Kidney epithelial cell (primary cell): ENCODE measurements at places on chromosomes 16 and 17.

GRCh38 chr17:21357281-21357680, 18.9 kb upstream of the KCNJ12 start:
- DNase-seq, result no peak

- no peak for DNase-seq
These were observed 672 bp upstream of the ALKBH5 start for GRCh38 chr17:18182978-18183333.

DNA sequence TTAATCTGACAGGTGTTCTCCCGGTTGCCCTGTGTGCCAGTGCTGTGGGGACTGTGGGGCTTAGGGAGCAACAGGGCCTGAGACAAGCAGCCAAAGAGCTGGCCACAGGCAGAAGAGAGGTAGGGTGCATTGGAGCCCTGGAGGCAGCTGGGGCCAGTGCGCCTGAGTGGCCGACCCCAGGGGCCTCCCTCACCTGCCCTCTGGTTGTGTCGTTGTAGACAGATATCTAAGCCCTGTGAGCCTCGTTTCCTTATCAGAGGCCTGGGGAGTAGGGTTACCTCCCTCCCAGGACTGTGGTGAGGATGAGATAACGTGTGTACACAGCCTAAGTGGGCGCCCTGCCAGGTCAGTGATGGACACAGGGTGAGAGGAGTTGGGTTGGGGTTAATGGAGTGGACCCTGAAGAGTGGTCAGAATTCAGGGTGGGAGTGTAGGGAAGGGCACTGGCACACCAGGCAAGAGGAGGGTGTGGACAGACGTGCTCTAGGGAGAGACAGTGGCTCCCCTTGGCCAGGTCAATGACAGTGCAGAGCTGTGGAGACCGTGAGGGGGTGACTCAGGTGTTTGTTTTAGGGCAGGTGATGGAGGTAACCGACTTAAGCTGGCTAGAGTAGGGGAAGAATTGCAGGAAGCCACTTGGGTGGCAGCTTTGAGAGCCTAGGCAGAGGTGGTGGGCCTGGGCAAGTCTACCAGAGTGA, 3.4 kb downstream of the NARF start:
- no peak for DNase-seq

DNA sequence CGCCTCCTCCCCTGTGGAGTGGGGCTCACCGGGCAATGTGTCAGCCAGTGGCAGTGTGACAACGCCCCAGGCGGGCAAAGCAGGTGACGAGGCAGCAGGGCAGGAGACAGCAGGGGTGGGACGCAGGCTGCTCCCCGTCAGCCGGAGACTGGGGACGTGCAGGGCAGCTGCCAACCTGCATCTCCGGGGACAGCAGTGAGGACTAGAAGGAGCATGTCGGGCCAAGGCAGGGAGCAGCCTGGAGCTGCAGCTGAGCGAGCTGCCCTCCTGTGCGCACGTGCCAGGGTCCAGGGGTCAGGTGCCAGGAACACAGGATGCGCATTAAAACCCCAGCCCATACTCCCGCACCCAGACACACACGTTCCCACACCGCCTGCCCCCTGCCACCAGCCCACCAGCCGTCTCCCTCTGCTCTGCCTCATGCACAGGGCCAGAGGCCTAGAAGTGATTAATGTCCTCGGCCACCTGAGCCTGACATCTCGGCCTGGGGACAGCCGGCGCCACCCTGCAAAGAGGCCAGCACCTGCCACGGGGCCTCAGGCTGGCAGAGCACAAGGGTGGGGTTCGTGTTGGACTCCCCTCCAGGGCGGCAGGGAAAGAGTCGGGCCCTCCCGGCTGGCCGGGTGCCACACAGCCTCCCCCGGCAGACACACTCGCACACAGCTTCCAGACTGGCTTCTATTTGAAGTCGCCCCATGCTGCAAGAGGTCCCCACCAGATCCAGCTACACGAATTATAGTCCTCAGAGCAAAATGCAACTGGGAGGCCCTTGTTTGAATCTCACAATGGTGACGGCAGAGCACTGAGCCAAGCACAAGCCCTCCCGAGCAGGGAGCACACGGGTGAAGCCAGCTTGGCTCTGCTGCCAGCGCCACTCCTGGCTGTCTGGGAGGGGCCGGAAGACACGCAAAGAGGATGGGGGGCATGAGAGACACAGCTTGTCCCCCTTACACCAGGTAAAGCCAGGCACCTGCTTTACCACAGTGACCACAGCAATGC, 90.4 kb downstream of the RBFOX3 start:
- DNase-seq, result no peak

DNA sequence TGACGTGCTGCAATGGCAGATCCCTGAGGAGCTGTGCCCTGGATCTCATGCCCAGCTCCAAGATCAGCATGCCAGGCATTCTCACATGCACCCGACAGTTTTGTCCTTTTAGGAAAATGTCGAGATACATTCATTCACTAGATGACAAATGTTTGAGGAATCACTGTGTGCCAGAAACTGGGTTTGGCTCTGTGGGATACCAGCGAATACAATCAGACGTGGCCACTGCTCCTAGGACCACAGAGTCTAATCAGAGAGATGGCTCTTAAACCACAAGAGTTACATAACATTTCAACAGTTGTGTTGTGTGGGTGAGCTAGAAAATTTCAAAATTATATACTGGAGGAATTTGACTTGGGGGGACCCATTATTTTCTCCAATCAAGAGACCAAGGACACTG, 579.7 kb downstream of the CDH13 start:
- no peak for DNase-seq

GRCh38 chr17:43768382-43768781, 9.8 kb upstream of the SOST start:
- no peak for DNase-seq
